Fibroblast of skin of right biceps (primary cell): ENCODE measurements at places on chromosomes 4 and X.

DNA sequence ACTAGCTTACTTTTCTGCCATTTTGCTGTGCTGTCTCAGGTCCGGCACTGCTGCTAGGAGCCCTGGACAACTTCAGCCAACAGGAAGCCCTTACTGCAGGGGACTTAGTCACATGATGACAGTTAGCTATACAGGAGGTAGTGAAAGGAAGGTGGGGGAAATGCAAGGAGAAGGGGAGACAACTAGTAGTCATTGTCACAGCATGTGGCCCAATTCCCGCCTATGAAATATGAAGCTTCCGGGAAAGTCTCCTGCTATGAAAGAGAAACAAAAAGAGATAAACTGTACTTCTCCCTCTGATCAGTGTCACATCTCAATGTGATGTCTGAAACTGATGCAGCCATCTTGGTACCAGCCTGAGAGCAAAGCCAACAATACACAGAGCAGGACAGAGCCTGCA is 71.6 kb downstream of the AMELX start:
- DNase-seq: no peak

- DNase-seq: no peak
Observed at GRCh38 chrX:103910430-103910829, 52.0 kb upstream of the TMSB15B start.

- no peak for DNase-seq
Observed at GRCh38 chr4:2290488-2290887, 28.6 kb upstream of the MXD4 start.

DNA sequence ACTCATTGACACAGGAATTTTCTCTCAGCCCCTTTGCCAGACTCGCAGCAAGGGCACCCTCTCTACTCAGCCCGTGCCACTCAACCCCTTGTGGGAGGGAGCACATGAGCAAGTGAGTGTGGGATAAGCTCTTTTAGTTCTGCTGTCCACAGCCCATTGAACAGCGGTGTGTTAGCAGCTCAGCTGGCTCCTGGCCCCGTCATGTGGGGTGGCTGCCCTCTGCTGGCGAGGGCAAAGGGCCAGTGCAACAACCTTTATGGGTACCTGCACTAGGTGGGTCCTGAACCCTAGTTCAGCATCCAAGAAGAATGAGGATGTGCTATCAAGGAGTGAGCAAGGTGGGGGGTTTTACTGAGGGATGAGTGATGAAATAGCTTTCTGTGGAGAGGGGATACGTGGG is 85.0 kb upstream of the ZNF81 start:
- DNase-seq: peak; percentile 17

- no peak for DNase-seq
Observed at GRCh38 chr4:10579648-10580047, 104.9 kb downstream of the CLNK start.

- no peak for DNase-seq
Observed at GRCh38 chr4:104283303-104283702, 211.4 kb downstream of the CXXC4 start.

- DNase-seq: peak; percentile 99
Observed at GRCh38 chr4:19945979-19946380, 305.7 kb upstream of the SLIT2 start.

GRCh38 chr4:123977641-123978081 is 581.1 kb downstream of the SPRY1 start:
- DNase-seq: no peak

DNA sequence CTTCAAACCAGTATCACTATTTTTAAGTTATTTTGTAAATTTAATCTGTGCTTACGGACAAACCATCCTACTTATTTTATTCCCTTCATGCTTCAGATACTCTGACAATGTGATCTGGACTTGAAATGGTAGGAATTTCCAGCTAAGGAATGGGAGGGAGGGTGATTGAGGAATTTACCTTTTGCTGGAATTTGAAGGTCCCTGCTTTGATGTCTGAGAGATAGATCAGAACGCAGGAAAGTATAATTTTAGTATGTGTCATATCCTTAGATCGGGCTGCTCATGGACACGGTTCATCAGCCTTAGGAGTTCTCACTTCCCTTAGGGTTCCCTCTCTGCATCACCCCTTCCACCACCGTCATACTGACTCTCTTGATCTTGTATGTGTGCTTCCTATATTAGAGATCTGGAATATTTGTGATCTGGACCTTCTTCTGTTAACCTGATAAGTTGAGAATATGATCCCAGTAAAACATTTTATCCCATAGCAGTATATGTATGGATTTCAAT is 16.8 kb downstream of the OCRL start:
- DNase-seq: no peak

GRCh38 chr4:173426064-173426463 is 27.1 kb upstream of the SCRG1 start:
- DNase-seq: no peak

GRCh38 chrX:10828036-10828435 is 207.7 kb upstream of the MID1 start:
- DNase-seq: no peak
